CD4-positive, alpha-beta memory T cell (primary cell): ENCODE measurements at places on chromosomes 6 and 20. TPM values are rescaled to one million over a fixed set of nuclear protein-coding genes. Genes with fewer than 3 reads are reported as not detected.

GRCh38 chr6:29558439-29559079 is 973 bp downstream of the UBD start:
- DNase-seq: no peak

DNA sequence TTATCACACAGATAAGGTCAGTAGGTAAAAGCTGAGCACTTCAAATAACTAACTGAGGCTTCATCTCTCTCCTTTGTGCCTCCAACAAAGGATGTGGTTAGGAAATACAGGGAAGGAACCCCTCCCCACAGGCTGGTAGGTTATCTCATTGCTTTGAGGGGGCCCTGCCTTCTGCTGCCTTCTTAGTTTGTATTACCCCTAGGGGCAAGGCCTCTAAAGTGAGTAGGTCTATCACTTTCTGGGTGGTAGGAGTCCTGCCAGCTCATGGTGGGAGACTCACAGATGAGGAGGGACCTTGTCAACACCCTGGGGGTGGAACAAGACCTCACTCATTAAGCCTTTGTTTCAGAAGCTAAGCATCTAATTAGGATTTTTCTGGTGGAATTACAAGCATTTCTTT is 34.6 kb downstream of the EDN1 start:
- no peak for DNase-seq

- no peak for DNase-seq
Observed at GRCh38 chr6:49549691-49550491, 577 bp upstream of the C6orf141 start.

- DNase-seq: no peak
Observed at GRCh38 chr20:36496707-36497669, 44.3 kb upstream of the MYL9 start.

DNA sequence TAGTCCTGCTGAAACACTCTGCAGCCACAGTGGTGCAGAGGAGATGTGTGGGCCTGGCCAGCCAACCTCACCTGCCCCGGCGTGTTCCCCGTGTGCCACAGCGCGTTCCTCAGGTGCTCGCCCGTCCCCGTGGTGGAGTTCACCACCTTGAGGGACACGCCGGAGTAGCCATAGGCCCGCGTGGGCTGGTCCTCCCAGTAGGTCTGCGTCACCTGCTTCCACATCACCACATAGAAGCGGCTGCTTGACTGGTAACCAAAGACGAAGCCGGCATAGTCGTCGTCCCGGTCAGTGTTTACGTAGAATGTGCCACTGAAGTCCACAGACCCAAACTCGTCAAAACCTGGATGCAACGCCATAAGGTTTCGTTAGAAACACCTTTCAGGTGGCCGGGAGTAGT is 31.5 kb downstream of the THBS2 start:
- no peak for DNase-seq

DNA sequence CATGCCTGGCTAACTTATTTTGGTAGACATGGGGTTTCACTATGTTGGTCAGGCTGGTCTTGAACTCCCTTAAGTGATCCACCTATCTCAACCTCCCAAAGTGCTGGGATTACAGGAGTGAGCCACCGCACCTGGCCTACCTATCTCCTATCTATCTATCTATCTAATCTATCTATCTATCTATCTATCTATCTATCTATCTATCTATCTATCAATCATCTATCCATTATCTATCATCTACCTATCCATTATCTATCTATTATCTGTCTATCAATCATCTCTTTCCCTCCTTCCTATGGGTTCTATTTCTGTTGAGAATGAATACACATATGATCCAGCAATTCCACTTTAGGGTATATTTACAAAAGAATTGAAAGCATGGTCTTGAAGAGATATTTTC is 194.2 kb upstream of the ARG1 start:
- no peak for DNase-seq

Gene GLYATL3
- not detected for total RNA-seq

Gene TRIM31
- total RNA-seq: not detected

Gene SLC22A1
- total RNA-seq: 0.93 TPM
